Renal cortical epithelial cell (primary cell): ENCODE measurements at places on chromosomes 1 and 21. TPM values are rescaled to one million over a fixed set of nuclear protein-coding genes. Genes with fewer than 3 reads are reported as not detected.

The LHX4 gene
- total RNA-seq, result 0.05 TPM in 1 of 2 replicates, not detected in the other

DNA sequence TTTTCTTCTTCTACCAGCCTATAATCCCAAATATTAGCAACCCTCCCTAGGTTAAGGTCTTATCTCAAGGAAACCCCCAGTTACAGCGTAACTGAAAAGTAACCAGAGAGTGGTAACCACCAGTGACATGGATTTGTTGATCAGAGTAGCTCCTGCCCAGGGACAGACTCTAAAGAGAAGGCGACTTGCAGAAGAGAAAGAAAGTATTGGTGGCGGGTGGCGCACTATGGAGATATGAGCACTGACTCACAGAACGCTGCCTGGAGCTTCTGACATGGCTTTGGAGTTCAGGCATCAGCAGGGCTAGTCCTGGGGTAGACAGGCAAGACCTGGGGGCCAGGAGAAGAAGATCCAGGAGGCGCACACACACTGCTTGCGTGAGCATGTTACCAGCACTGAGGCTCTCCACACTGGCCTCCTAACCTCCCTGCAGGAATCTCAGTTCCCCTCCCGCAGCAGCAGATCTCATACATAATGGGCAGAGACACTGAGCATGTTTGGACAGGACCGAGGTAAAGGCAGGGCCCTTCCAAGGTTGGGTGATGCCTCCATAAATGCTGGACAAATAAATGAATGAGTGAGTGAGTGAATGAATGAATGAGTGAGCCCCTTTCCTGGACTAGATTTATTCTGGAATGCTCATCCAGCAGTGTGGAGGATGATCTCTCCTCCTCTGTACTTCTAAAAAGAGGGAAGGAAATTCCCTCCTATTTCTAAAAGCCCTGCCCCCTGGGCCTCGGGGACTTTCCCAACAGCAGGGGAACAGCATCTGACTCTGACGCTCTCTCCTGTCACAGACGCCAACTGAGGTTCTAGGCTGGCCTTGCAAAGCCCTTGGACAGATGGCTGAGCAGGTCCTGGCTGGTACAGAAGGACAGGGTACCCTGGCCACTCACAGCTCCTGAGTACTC is 175.5 kb downstream of the CLIC6 start:
- peak; percentile 31 for DNase-seq

DNA sequence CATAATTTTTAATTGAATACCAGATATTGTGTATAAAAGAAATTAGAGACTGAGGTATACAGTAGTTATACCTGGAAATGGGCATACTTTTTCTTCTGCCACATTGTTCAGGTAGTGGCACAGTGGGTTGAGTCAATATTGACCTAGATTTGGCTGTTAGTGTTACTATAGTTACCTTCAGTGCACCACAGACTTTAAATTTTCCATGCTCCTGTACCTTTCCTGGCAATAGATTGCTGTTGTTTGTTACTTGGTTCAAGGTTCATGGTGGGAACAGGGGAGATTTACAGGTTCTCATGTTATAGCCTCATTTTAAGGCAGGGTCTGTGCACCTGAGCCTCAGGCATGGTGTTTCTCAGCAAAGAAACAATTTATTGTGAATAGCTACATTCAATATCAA is 218.7 kb downstream of the LBR start:
- DNase-seq, result no peak

GRCh38 chr1:23019863-23020625 is 776 bp downstream of the KDM1A start:
- peak; percentile 27 for DNase-seq

- peak; percentile 76 for DNase-seq
Observed at GRCh38 chr1:156281693-156282478, 739 bp downstream of the SMG5 start.

The DSCAM gene
- total RNA-seq, result not detected in 2 replicates

GRCh38 chr1:156356875-156357534 is 12.0 kb upstream of the RHBG start:
- DNase-seq, result peak; percentile 13

GRCh38 chr1:9439074-9439761 is 100.0 kb upstream of the SLC25A33 start:
- peak; percentile 49 for DNase-seq
